ENCODE measurements at places on chromosomes 3 and 15.
A peak's percentile ranks its signal among the peaks of the same experiment; 100 is the strongest.

GRCh38 chr15:80876348-80876674 lies 97.1 kb downstream of the CEMIP start:
- peak; percentile 14 for DNase-seq

DNA sequence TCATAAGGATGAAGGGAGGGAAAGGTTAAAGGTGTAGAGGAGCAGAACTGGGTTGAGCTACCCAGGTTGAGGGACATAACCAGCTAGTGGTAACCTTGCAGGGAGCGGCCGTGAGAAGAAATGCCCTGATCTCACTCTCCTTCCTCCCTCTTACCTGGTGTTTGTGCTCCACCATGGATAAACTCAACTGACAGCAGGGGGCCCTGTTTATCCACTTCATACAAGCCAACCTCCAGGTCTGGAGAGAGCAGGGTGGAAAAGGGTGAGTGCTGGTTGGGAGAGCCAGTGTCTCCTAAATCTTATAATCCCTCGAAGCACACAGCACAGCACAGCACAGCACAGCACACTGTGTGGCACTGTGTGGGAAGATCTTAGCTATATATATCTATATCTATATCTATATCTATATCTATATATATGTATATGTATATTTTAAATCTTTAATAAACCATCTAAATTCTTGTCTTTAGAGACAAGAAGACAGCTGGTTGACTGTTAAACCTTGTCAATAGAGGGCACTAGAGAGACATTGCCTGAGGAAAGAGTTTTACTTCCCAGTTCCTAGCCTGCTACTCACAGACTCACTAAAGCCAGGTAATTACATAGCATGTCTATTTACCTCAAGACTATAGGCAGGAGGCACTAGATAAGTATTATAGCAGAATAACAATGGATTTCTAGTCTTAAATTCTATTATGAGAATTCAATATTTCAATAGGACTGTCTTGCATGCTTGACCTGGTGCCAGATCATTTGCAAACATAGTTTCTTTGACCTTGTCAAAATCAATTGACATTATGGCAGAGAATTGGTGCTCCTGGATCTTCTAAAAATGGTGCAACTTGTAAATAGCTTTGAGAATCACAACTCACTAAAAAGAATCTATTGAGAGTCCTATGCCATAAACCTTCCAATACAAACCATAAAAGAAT lies 21.7 kb upstream of the FMN1 start:
- DNase-seq, result peak; percentile 37

- no peak for DNase-seq
These were observed 50.3 kb upstream of the DPH6 start for GRCh38 chr15:35596285-35596684.

- no peak for DNase-seq
These were observed 87.8 kb downstream of the ASB7 start for GRCh38 chr15:100690032-100690794.

DNA sequence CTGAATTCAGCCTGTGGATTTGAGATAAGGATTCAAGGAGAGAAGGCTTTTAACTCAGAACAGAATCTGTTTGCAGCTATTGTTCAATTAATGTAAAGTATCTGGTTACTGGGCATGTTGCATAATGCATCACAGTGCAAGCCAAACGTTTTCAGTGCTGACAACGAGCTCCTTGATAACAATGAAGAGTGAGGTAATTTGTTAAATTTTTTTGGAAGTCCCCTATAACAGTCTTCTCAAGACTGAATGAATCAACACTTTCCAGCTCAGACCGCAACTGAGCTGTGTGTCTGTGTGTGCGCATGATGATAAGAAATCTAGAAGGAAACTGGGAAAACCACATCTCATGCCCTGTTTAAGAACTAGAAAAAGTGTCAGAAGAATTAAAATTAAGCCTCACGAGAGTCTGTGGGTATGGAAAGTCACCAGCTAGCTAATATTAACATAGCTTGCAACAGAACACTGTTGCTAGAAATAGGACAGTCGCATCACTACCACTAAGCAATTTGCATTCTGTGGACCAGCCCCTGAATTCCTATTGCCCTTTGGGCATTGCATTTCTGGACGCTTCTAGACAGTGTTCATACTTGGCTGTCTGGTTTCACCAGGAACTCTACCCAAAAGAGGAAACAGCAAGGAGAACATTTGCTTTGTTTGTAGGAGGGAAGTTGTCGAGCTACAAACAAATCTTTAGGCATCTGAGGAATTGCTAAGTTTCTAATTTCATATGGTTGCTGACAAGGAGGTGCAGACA lies 43.7 kb upstream of the ATP2C1 start:
- peak; percentile 99 for DNase-seq

DNA sequence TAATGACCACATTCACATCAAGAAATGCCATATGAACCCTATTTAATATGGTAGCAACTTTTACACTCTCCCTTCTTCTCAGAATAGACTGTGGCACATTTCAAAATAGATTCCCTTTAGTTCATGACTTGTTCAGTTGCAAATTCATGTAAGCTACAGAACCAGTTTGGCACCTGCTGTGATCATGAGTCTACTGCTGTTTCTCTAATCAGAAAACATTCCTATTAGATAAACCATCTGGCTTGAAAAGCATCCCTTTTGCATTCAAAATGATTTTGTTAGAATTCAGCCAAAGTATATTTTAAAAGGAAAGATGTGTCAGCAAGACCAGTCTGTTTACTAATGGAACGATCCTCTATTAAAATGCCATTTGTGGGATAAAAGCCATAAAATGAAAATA lies 304.4 kb downstream of the BCHE start:
- no peak for DNase-seq

- no peak for DNase-seq
These were observed 28.2 kb upstream of the DET1 start for GRCh38 chr15:88574655-88575054.

DNA sequence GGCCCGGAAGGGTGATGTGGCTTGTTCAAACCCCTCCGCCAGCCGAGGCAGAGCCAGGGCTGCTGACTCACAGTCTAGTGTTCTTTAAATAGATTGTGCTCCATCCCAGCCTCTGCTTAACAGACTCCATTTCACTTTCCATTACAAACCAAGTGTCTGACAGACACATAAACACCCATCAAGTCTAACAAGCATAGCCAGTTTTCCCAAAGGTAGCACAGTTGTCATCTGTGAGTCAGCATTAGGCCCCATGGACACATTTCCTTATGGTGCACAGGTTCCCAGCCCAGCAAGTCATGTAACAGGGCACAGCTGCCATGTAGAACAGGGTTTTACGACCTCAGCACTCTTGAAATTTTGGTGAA lies 109.9 kb upstream of the RAP2B start:
- no peak for DNase-seq

DNA sequence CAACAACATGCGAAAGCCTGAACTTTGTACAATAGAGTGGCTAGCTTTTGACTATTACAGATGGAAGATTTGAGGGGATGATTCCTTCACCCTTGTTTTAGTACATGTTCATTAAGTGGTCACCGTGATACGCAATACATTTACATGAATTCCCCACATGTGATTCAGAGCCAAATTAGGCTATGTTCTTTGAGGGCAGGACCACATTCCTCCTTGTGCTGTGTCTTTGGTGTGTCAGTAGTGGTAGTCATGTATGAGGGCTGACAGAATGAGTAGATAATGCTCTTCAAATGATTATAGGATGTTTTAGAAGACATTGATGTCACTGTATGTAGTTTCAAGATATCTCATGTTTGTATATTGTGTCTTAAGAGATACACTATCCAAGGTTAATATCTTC lies 12.1 kb downstream of the PTPRG start:
- DNase-seq, result no peak

GRCh38 chr3:48142316-48142870 lies 45.8 kb downstream of the CDC25A start:
- no peak for DNase-seq

GRCh38 chr3:66406163-66406562 lies 94.7 kb downstream of the LRIG1 start:
- DNase-seq, result no peak

- peak; percentile 50 for DNase-seq
These were observed 6.7 kb downstream of the ADPRH start for GRCh38 chr3:119585856-119586570.
